ENCODE measurements at places on chromosomes 2 and 18.

DNA sequence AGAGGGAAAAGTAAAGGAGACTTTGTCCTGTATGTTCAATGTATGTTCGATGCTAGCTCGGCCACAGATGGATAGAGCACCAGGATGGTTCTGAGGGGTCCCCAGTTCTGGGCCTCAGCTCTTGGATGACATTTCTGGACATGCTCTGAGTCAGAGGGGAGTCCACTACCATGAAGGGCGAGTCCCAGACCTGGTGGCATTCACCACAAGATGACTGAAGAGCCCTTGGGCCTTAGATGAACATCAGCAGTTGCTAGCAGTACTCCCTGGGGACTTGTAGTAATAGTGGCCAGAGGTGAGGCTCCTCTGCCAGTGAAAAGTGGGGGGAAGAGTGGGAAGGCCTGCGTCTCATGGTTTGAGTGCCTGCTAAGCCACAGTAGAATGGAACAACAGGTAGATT, 109.5 kb downstream of the GRB14 start:
- DNase-seq, result no peak

GRCh38 chr2:128062571-128062970, 28.4 kb upstream of the UGGT1 start:
- DNase-seq, result no peak

GRCh38 chr2:199966976-199967375, 11.6 kb downstream of the MAIP1 start:
- no peak for DNase-seq

DNA sequence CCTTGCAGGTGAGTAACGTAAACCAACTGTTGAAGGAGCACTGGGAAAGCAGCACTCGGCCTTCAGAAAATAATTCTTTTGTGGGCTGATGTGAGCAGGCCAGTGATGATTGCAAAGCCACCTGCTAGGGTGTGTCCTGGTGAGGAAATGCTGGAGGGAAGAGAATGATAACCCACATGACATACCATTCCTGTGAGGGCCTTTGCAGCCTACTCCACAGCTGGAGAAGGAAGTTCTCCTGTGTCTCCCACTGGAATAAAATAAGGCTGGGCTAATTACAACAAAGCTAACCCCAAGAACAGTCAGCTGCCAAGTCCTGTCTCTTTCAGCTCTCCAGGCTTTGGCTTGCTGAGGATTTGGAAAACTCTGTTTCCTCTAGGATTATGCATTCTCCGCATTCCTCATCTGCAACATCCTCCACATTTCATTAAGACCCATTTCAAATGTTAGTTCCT, 16.7 kb upstream of the DSG1 start:
- no peak for DNase-seq

DNA sequence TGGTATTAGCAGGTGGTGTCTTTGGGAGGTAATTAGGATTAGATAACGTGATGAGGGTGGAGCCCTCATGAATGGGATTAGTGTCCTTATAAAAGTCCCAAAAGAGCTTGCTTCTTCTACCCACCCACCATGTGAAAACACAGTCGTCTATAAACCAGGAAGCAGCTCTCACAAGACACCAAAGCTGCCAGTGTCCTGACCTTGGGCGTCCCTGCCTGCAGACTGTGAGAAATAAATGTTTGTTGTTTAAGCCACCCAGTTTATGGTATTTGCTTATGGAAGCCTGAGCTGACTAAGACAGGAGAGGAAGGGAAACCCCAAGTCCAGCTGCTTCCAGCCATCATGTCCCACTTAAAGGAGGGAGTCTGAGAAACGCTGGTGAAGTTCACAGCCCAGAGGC, 13.6 kb downstream of the ADI1 start:
- DNase-seq, result no peak

DNA sequence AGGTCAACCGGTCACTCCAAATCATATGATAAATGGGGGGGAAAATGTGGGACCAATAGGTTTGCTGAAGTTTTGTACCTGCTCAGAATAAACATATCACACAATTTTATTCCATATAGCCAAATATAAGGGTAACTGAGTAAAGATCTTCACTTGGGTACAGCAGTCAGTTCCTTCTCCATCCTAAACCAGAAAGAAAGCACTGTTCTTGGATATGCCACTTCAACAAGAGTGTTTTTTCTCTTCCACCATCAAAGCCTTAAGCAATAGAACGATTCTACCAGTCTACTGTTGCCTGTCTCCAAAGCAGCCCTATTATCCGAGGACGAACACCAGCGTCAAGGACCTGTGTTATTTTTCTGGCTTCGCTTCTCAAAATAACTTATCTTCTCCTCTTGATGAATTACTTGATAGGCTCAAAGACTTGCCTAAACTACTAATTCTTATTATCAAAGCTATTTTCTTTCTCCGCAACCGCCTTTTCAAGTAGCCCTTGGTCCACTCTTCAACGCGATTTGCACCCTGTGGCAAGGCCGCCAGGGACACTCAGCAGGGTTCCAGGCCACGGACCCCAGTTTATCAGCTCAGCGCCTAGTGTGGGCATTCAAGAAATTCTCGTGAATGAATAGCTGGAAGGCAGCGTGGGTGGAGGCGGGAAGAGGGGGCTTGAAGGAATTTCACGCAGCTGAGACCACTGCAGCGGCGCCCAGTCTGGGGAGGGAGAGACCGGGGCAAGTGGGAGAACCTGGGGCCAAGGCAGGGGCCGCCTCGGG, 646 bp downstream of the ALS2 start:
- no peak for DNase-seq

DNA sequence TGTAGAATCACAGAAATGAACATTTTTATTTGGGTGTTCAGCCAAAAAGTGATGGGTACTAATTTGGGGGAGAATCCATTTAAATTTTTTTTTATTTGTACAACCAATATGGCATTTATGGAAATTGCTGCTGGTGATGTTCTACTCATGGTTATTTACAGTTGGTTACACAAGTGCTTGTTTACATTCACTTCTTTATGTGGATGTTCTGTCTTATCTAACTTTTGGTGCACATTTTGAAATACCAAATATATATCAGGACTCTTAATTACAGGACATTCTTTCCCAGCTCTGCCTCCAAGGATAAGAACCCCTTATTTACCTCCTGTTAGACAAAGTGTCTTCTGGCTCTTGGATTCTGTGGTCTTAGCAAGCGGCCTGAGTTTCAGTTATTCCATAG, 35.2 kb downstream of the NEMP2 start:
- no peak for DNase-seq

DNA sequence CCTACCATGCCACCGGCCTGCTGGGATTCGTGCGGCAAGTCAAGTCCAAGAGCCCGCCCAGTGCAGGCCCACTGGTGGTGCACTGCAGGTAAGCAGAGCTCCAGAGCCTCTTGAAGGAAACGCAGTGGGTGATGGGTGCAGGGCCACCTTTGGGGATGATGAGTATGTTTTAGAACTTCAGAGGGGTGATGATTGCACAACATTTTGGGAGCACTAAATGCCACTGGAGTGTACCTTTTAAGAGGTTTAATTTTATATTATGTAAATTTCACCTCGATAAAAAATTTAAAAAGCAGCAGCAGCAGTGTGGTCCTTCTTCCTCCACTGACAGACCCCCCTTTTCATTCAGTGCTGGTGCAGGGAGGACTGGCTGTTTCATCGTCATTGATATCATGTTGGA, 233.1 kb upstream of the RAB12 start:
- no peak for DNase-seq

GRCh38 chr2:119338826-119339561, 27.6 kb downstream of the C2orf76 start:
- DNase-seq, result peak; percentile 29

DNA sequence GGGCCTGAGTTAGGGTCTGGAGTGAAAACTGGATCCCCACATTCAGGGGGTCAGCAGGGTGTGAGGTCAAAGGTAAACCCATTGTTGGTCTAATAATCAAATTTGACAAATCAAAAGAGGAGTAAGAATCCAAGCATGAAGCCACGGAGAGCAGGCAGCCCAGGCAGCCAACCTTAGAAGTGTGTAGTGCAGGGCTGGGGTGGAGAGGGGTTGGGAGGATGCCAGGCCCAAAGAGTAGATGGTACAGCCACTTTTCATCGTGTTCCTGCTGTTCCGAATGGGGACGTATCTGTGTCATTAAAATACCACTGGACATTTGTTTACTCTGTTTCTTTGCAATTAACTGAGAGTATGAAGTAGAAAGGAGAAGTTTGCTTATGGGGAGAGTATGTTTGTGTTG, 16.5 kb upstream of the SPTBN1 start:
- DNase-seq, result no peak

DNA sequence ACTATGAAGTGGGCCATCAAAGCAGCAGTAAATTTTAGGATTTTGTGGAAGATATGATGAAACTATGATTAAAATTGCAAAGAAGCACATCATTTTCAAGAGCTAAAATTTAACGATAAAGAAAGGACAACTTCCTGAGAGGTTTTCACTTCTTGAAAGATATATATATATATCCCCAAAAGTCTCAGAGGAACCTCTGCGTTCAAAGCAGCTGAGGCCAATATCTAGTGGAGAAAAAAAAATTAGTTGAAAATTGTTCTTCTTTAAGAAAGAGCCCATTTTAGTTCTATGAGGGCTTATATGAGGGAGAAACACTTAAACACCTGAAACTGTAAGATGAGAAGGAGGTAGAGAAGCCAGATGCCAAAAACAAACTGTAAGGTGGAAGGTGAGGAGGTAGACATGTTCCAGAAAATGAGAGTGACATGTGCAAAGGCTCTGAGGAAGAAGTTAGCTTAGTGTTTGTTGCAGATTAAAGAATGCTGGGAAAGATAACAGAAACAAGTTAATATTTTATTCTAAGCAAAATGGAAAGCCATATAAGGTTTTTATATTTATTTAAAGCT, 72.9 kb upstream of the VRK2 start:
- DNase-seq, result no peak

DNA sequence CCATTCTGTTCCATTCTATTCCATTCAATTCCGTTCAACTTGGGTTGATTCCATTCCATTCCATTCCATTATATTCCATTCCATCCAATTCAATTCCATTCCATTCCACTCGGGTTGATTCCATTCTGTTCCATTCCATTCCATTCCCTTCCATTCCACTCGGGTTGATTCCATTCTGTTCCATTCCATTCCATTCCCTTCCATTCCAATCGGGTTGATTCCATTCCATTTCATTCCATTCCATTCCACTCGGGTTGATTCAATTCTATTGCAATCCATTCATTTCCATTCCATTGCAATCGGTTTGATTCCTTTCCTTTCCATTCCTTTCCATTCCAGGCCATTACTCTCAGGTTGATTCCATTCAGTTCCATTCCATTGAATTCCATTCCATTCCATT, 1138.4 kb downstream of the RPIA start:
- no peak for DNase-seq

DNA sequence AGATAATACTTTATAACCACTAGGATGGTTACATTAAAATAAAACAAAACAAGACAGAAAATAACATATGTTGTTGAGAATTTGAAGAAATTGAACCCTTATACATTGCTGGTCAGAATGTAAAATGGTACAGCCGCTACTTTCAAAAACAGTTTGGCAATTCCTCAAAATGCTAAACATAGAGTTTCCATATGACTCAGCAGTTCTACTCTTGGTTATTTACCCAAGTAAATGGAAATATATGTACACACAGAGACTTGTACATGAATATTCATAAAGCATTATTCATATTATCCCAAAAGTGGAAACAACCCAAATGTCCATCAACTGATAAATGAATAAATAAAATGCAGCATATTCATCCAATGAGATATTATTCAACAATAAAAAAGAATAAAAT, 92.5 kb upstream of the LRATD1 start:
- DNase-seq, result no peak

- DNase-seq, result no peak
These were observed 96.0 kb downstream of the INHBB start for GRCh38 chr2:120441744-120442471.

GRCh38 chr2:221981912-221982470, 316.8 kb downstream of the PAX3 start:
- no peak for DNase-seq

DNA sequence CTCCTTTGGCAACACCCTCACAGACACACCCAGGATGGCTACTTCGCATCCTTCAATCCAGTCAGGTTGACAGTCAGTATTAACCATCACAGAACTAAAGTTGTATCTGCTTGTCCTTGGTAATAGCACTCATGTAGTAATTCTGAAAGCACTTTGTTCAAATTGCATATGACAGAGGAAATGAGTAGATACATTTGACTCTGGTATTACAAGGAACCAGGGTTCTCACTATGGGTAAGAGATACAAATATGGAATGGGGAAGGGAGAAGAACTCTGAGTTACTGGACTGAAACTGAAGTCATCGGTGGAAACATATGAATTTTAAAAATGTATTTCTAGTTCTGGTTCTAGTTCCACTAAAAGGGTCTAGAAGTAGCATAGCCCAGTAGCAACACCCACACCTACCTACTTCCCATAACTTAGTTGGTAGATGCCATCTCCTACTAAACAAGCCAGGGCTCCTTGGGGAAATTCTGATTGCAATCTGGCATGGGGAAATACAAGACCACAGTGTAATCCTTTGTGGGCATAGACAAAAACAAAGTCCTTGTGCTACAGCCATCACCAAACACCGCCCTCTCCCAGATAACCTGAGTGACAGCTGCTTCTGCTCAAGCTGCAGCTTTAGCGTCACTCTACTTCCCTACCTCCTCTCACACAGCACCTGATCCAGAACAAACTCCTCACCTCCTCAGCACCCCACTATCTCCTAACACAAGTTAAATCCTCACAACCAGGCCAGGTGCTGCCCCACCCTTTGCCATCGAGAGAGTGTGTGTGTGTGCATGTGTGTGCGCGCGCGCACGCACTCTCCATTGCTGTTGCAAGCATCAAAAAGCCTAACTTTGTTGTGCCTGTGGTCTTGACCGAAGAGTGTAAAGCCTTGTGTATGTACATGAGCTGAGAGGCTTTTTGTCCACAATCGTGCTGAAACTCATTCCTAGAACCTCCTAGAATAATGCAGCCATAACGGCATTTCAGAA, 31.4 kb upstream of the CD226 start:
- DNase-seq, result no peak

DNA sequence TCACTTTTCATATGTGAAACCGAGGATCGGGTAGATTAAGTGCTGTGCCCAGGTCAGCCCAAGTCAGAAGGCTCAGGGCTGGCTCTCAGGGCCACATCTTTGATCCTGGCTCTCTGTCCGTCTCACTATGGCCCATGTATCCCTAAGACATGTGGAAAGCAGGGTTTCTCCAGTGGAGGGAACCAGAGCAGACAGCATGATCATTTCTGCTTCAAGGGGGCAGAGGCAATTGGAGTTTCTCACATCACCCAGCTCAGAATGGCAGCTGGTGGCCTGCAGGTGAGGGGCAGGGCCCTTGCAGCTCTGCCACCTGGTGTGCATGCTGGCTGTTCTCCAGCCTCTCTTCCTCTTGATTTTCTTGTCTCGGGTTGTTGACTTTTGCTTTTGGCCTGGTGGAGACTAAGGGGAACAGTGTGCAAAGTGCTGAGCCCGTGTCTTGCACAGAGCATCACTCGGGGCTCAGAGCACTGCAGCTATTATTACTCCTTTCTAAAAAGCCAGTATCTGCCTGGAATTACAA, 27.0 kb downstream of the LDLRAD4 start:
- no peak for DNase-seq

All from stimulated activated CD4-positive, alpha-beta T cell treated with anti-CD3 and anti-CD28 coated beads, Interleukin-4, amount 100 ng/mL, for 4 hours (primary cell).